Small intestine (tissue), 16 donors: ENCODE measurements at places on chromosomes 1 and 21.
A peak's percentile ranks its signal among the peaks of the same experiment; 100 is the strongest.

GRCh38 chr1:68953311-68953710 is 456.4 kb upstream of the DEPDC1 start:
- no peak for DNase-seq
- H3K36me3 ChIP-seq, result no peaks in the 10 kb centered on the region
- no peak overlapping the region for H3K4me3 ChIP-seq

- no peaks in the 10 kb centered on the region for H3K27me3 ChIP-seq
- H3K27ac ChIP-seq, result no peak overlapping the region
- no peak for DNase-seq
- H3K4me3 ChIP-seq, result no peak overlapping the region
- peaks cover 29% of the 10 kb centered on the region for H3K36me3 ChIP-seq
Observed at GRCh38 chr1:113103048-113103447, 30.1 kb downstream of the LRIG2 start.

- peaks cover 4% of the 10 kb centered on the region for H3K36me3 ChIP-seq
- DNase-seq, result no peak
- no peak overlapping the region for H3K4me3 ChIP-seq
Observed at GRCh38 chr1:174534789-174535188, 87.0 kb downstream of the GPR52 start.

- peak; percentile 77 for DNase-seq
- no peak overlapping the region for H3K27ac ChIP-seq
- H3K4me3 ChIP-seq, result no peak overlapping the region
Observed at GRCh38 chr1:93275634-93276295, 69.9 kb upstream of the DR1 start.

DNA sequence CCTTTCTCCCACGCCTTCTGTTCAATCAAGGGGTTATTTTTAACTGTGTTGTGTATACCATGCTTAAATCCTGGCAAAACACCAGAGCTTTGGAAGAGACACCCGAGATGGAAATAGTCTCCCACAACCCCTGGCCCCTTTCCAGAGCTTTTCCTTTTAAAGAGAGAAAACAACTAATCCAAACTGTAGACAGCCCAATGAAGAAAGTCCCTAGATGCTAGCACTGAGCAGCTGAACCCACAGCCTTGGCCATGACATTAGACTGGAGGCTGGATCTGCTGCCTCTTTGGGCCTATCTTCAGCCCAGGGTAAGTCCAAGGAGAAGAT is 64.9 kb upstream of the ARTN start:
- H3K4me1 ChIP-seq, result no peaks in the 10 kb centered on the region
- peak; percentile 31 for DNase-seq
- no peaks in the 10 kb centered on the region for H3K27me3 ChIP-seq

GRCh38 chr21:46626975-46627501 is 8.4 kb upstream of the PRMT2 start:
- no peaks in the 10 kb centered on the region for H3K4me1 ChIP-seq
- no peaks in the 10 kb centered on the region for H3K36me3 ChIP-seq
